ENCODE measurements at places on chromosomes 7 and 10.

- no peak for DNase-seq
Observed at GRCh38 chr10:132654121-132654571, 116.6 kb downstream of the INPP5A start.

- DNase-seq, result no peak
Observed at GRCh38 chr7:150375662-150376521, 3.2 kb upstream of the ZNF775 start.

GRCh38 chr10:43091846-43092245 is 15.0 kb downstream of the RET start:
- DNase-seq, result no peak

DNA sequence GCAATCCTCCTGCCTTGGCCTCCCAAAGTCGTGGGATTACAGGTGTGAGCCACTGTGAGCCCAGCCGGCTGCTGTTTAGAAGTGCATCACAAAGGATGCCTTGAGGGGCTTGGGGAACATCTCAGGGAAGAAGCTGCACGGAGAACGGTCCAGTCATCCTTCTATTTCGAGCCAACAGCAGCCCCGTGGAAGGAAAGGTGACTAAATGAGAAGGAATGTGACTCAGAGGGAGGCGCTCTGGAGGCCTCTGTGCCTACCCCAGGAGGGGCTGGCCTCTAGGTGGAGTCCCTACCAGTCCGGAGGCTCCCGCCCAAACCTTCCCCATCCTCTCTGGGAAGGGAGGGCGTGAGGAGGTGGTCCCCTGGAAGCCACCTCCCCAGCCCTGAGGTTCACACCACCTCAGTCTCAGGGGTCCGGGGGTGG is 76.2 kb downstream of the CTBP2 start:
- peak; percentile 97 for DNase-seq

DNA sequence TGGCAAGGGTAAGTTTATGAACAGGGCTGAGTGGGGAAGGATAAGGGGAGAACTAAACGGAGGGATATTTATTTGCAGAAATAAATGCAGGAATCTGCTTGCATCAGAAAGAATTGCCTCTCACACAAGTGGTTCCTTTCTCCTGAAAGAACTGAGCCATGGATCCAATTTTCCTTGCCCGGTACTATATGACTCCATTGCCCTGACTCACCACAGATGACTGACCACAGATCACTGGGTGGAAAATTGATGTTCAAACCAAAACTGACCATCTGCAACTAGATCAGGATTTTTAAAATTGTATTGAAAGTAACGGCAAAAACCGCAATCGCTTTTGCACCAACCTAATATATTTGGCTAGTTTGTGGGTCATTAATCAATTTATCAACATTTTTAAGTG is 6.2 kb upstream of the MACC1 start:
- DNase-seq, result peak; percentile 75

DNA sequence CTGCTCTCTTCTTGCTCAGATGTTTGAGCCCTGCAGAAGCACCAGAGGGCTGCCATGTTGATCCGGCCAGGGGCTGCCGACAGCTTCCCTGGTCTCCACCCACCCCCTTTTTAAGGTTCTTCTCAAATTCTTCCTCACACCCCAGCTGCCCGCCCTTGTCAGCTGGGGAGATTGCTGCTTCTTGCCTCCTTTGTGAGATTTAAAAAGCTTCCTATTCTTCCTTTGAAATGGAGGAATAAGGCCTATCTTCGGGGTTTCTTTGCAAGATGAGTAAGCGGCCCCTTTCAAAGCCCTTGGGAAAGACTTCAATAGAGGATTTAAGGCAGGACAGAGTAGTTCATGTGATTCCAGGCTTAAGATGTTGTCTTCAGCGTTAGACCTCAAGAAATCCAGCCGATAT is 211.9 kb upstream of the SHH start:
- no peak for DNase-seq

- DNase-seq, result no peak
Observed at GRCh38 chr10:3006093-3006492, 61.3 kb upstream of the PFKP start.

GRCh38 chr10:35422228-35422627 is 85.9 kb downstream of the CCNY start:
- peak; percentile 72 for DNase-seq

- no peak for DNase-seq
Observed at GRCh38 chr10:73054286-73054685, 42.4 kb downstream of the P4HA1 start.

GRCh38 chr7:143289421-143289820 is 1.3 kb downstream of the CASP2 start:
- no peak for DNase-seq

- DNase-seq, result no peak
Observed at GRCh38 chr7:143043391-143043790, 8.8 kb upstream of the OR6V1 start.

DNA sequence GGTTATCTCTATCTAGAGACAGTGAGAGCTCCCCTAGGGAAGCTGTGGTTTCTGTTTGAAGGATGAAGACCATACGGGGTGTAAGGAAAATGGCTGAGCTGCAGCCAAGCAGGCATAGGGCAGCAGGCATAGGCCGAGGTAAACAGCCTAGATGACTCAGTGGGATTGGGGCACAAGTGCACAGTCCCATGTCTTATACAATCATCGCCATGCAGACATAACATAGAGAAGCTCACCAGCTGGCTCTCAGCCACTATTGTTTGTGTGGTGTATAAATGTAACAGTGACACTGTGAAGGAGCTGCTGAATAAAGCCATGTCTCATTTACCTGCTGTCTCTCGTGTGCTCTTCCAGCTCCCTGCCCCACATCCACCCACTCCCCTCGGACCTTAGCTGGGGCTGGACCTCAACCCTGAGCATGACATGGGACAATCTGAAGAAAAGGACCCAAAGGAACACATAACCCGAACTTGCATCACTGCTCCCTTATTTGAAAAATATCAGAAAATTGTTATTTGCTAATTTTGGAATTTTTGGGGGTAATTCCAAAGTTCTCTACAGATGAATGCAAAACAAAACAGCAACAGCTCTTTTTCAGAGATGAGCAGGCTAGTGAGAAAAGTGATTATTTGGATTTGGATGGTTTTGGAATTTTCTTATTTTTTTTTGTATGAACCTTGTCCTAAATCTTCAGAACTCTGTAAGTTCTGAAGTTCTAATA is 582.7 kb downstream of the REEP3 start:
- no peak for DNase-seq

DNA sequence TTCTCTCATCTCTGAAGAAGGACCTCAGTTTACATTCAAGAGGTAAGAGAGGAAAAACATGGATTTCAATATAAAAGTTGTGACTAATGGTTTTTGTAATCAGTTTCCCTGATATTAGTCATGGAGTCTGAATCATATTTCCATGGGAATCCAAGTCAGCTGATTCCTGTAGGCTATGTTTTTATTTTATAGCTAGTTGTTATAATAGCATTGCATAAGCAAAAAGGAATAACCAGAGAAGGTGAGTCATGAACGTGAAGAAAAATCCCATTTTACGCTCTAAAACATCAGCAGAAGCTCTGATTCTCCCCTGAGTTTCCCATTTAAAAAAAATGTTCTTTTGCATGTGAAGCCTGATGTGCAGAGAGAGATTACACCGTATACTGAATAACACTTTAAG is 299.3 kb downstream of the SFMBT2 start:
- peak; percentile 61 for DNase-seq

DNA sequence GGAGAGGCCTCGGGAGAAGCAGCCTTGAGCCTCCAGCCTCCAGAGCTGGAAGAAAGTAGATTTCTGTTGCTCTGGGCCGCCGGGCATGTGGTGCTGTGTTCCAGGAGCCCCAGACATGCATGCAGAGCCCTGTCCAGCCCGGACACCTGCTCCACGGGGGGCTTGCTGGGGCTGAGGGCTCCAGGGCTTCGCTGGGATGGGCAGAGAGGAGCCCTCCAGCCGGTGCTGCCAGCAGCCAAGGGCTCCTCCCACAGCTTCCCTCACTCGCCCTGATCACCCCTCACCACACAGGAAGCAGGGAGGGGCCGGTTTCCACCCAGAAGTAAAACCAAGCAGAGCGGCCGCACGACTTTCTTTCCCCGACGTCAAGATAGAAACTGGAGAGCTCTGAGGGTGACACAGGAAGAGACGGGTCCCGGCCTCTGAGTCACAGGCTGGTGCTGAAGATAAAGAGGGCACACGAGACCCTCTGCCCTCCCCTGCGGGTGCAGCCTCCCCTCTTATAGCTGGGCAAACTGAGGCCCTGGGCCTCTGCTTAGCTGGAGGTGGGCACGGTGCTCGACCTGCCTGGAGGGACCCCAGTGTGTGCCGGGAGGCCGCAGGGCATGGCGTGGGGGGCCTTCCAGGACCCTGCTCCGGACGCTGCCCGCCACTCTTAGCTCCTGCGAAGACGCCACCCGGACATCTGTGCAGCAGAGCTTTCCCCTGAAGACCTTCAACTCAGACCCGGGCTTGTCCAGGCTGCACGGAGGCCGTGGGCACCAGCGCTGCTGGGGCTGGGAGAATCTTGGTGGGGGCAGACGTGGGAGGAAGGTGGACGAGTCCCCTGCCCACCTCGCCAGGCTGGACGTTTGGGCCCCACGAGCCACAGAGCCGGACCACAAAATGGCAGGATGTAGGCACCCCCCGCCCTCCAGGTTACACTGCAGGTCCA is 31.1 kb downstream of the ADAP1 start:
- peak; percentile 79 for DNase-seq

GRCh38 chr10:88243836-88244730 is 339.0 kb downstream of the RNLS start:
- peak; percentile 85 for DNase-seq

- DNase-seq, result no peak
Observed at GRCh38 chr10:69459101-69459790, 8.0 kb downstream of the TSPAN15 start.

DNA sequence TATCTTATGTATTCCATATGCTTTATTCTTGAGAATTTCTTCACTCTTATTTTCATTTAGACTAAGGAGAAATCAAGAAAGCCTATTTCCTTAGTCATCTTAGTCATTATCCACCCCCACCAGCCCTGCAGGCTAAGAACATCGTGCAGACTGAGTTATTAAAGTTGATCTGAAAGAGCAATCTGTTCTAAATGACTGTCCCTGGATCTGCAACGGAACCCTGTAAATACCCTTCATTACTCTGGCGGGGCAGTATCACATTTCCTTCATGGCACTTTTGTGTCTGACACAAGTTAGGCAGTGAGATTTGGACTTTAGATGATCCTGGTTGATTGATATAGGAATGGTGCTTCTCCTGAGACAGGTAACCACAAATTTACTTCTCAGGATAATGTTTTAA is 3.5 kb upstream of the MYPN start:
- peak; percentile 94 for DNase-seq

DNA sequence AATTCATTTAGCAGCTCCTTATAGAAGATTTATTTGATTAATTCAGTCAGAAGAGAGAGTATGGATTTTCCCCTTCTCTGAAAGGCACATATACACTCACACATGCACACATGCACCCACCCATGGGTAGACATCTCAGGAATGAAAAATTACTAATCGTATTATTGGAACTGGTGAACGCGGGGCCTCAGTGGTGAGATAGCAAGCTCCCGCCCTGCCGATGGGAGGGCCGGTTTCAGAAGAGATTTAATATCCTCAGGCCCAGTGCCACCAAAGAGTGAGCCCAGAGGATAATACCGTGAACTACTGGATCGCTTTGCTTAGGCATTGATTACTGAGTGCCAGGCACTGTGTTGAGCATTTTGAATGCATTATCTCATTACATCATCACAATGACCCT is 38.0 kb upstream of the EMX2 start:
- DNase-seq, result no peak

DNA sequence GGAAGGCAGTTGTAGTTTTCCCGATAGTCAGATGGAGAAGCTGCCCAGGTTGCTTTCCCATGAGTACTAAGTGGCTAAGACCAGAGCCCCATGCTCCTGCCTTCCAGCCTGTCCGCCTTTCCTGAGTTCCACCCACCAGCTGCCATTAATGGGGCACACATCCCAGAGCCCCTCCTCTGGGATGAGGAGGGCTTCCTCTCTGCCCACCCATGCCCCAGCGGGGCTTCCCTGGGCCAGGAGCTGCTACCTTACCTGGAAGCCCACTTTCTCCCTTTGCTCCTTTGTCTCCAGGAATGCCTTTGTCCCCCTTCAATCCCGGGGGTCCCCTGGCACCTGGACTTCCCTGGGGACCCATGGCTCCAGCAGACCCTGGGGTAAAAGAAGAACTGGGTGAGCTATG is 7.8 kb downstream of the SFTPD start:
- DNase-seq, result no peak

DNA sequence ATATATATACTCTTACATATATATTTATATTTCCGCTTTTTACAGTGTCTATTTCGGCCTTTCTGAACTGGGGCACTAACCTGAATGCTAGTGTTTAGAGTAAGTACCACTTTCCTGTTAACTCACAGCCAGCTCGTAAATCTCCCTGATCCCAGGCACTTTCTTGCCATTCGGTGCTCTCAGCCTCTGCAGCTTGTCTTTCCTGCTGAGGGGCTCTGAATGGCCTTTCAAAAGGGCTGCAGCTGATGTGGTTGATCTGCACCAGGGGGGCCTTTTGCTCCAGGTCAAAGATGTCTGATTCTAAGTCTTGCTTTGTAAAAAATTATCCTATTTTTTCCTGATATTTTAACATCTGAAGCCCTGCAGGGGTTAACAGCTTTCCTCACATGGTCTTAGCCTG is 25.5 kb upstream of the HPS1 start:
- DNase-seq, result no peak

DNA sequence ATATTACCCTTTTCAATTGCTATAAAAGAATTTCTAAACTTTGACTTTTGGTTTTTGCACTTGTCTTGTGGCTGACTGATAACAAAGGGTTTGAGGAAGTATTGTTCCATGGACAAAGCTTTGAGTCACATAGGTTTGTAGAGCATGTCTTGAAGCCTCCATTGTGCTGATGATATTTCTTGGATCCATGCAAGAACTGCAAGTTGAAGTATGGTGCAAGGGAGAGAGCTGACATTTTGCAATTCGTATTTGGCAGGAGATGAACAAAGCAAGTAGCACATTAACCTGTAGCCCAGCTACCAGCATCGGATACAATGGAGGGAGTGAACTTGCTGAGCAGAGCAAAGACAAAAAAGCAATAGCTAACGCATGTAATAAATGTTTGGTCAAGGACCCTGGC is 23.4 kb downstream of the MGAM2 start:
- DNase-seq, result no peak

- peak; percentile 27 for DNase-seq
Observed at GRCh38 chr10:70785190-70785589, at the start of gene TBATA. TSS of gene TBATA (minus strand) at chr10:70785377. CDS start at chr10:70783379, 1,998 bp downstream.

- DNase-seq, result peak; percentile 75
Observed at GRCh38 chr10:51074238-51075028, at the start of gene PRKG1. TSS of gene PRKG1 (plus strand) at chr10:51074487.

- peak; percentile 47 for DNase-seq
Observed at GRCh38 chr10:13917791-13918190, 331.0 kb downstream of the PRPF18 start.

GRCh38 chr10:26557641-26558014 is 119.5 kb downstream of the APBB1IP start:
- peak; percentile 59 for DNase-seq

Measured in M059J (cell line).